ENCODE measurements at places on chromosomes 2 and 18.
A peak's percentile ranks its signal among the peaks of the same experiment; 100 is the strongest.

GRCh38 chr2:12161085-12161484, 414.7 kb downstream of the LPIN1 start:
- DNase-seq, result no peak

- no peak for DNase-seq
These were observed 40.2 kb upstream of the SKA1 start for GRCh38 chr18:50334546-50335152.

DNA sequence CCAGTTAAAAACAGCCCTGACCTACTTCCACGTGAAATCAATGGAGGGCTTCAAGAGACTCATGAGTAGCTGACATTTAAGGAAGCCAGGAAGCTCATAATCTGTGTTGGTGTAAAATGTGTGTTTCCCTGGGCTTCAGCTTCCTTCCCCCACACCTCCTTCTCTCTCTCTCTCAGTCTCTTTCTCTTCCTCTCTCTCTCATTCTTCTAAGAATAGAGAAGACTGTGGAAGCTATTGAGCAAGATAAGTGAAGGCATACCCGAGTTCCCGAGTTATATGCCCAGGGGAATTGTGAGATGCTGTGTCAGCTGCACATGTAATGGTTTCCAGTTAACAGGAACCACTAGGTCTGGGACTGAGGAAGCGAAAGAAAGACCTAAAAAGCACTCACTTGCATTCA, 199.4 kb downstream of the NYAP2 start:
- no peak for DNase-seq

DNA sequence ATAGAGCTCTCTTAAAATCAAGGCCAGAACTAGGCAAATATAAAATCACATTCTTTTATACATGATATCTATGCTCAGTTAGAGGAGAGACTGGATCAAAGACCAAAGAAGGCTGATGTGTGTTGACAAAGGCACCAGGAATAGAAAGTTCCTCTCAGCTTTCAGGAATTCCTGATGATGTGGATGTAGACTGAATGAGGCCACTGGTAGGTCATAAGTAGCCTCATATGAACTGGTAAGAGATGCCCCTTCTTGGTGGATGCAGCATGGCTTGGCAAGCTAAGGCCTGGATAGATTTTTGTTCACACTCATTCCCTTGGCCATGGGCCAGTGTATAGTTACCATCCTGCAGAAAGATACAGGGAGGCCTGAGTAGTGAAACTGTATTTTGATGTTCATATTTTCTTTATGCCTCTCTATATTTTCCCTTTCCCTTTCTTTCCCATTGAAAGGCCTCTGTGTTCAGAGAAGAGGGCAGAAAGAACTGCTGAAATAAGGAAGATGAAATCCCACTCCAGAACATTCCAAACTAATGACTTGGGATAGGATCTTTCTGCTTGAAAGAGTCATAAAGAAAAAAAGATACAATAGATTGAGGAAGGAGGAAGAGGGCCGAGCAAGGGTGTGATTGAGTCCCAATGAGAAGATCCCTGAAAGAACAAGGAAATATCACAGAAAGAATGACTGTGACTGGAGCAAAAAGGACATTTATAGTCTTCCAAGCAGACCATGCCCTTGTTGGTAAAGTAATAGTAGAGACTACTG, 2182.7 kb upstream of the PIK3C3 start:
- DNase-seq, result no peak

GRCh38 chr2:110729106-110729505, 3.3 kb upstream of the ACOXL start:
- no peak for DNase-seq

GRCh38 chr18:58180738-58181353, 136.8 kb downstream of the NEDD4L start:
- DNase-seq, result no peak

DNA sequence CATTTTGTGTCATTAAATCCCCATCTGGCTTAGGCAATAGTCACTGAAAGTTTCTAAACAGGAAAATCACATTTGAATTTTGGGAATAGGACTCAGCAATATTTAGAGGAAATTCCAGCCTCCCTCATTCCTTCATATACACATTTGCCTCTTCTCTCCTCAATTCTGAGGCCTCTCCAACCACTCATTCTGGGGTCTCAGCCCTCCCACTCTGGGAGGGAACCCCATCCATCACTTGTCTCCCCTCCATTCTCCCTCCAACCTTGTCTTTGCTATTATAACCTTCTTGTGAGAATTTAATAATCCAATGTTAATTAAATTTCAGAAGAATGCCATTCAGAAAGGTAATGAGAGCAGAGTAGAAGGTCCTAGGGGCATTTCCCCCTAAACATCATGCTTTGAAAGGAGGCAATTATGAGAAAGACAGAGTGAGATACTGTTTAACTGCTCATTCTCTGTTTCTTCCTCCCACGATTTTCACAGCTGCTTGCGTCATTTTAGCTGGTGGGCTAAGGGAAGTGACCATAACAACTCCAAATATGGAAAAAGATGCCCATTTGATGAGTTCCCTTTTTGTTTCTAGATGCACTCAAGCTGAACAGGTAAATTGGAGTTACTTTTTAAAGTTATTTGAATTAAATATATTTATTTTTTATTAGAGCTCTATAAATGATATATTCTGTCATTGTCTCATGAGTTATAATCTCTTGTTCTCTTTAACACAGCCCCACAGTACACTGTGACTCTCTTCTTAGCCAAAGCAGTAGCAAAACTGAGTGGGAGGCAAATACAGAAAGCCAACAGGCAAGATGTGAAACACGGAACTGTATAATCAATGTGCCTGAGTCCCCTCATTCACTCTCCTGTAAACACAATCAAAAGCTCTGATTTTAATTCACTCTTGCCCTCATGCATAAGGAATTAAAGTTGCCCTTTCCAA, 135.1 kb downstream of the DLGAP1 start:
- no peak for DNase-seq

DNA sequence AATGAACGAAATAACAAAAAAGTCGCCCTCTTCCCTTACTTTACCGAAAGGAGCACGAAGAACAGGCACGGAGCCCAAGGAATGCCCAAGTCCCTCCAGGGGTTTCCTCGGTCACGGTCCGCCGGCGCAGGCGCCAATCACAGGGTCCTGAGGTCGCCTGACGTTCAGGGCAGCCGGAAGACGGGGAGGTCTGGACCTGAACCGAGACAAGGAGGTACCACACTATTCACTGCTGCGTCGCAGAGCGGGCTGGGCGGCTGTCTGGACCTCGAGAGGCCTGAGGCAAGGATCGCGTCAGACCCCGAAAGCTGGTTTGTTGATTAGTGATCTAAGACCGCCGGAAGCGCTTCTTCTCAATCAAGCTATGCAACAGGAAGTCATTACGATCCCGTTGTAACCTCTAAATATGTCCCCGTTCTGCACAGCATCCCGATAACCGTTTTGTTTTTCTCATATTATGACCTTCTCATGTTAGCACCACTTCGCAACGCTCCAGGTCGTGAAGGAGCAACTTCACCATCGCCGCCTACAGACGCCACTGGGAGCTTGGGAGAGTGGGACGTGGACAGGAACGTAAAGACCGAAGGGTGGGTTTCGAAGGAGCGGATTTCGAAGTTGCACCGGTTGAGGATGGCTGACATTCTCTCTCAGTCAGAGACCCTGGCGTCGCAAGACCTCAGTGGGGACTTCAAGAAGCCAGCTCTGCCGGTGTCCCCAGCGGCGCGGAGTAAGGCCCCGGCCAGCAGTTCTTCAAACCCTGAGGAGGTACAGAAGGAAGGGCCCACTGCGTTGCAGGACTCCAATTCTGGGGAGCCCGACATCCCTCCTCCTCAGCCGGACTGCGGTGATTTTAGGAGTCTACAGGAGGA, at the start of the genes SLC4A1AP and SUPT7L:
Gene SLC4A1AP, plus strand, starts transcription at position 605 of the 869 bp plus-strand sequence. Its CDS starts 26 bp downstream, at position 631.
Gene SUPT7L, minus strand, starts transcription at position 330 of the 869 bp plus-strand sequence. CDS start 1,422 bp downstream, outside the sequence.
- peak; percentile 46 for DNase-seq

- no peak for DNase-seq
These were observed 93.7 kb upstream of the RAB6C start for GRCh38 chr2:129885735-129886134.

DNA sequence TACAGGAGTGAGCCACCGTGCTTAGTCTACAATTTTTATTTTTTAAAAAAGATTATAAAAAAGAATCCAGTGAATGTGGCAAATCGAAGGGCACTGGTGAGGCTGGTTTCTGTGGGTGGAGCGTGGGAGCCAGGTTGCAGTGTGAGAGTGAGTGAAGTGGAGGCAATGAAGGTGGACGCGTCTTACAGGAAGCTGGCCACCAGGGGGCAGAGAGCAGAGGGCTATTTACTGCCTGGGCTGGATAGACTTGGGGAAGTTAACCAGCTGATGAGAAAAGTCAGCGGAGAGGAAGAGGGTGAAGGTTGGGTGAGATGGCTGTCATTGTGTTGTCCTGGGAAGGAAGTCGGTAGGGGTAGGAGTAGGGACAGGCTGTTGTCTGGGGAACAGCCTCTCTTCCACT, 6.8 kb downstream of the SCTR start:
- DNase-seq, result no peak

DNA sequence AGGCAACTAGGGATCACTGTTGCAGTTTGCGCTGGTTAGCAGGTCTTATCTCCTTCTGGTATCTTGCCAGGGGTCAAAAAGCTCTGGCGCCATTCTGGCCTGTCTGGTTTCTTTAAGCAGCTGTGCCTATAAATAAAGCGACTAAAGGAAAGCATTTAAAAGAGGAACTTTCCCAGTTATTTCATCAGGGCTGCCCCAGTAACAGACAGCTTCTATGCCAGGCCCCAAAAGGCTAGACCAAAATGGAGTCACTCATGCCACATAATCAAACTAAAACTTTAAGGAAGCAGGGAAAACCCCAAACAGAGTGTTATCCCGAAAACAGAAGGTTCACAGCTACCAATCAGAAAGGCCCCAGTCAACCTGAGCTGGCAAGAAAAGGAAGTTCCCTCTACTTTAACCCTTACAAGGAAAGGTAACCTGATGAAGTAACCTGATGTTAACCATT, 41.2 kb upstream of the HNRNPA3 start:
- no peak for DNase-seq

DNA sequence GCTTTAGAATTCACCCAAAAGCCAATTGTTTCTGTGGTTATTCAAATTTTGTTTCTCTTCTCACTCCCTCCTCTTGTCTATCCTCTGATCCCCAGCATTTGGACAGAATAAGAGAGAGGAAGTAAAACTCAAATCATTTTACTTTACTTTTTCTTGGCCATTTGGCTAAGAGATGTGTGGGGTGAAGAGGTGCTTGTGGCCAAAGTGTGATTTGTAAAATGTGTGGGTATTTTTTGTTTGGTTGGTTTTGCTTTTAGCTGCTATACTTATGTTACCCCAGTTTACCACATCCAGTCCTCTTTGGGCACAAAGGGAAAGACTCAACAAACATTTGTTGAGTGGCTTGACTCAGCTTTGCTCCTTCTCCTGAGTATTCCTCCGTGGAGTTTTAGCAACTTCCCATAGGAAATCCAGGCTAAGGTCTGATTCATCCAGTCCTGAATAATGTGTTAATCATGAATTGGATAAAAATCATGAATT, 109.1 kb upstream of the CYP1B1 start:
- DNase-seq, result no peak

DNA sequence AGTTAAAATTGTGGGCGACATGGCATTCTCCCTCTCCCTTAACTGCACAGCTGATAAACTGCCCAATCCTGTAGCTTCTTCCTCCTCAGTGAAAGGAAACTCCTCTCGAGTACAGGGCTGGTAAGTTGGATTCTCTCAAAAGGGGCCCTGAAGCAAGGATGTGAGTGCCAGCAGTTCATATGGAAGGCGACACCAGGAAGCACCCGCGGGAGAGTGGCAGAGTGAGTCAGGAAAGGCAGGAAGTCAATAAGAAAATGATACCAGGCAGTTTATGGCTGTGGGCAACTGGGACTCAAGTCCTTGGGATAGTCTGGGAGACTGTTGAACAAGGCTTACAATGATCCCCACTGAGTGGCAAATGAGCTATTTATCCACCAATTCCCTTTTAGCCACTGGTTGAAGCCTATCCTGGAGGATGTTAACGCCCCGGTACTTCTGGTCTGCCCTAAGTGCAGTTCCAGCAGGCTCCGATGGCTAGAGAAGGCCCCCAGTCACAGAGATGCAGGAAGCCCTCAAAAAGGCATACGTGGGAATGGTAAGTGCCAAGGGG, 34.8 kb downstream of the ABHD3 start:
- DNase-seq, result peak; percentile 18

Measured in DMS153 (cell line).